Activated CD8-positive, alpha-beta memory T cell treated with anti-CD3 and anti-CD28 coated beads, Interleukin-2, amount 50 U/mL, for 48 hours (primary cell): ENCODE measurements at places on chromosomes 3 and 15.

DNA sequence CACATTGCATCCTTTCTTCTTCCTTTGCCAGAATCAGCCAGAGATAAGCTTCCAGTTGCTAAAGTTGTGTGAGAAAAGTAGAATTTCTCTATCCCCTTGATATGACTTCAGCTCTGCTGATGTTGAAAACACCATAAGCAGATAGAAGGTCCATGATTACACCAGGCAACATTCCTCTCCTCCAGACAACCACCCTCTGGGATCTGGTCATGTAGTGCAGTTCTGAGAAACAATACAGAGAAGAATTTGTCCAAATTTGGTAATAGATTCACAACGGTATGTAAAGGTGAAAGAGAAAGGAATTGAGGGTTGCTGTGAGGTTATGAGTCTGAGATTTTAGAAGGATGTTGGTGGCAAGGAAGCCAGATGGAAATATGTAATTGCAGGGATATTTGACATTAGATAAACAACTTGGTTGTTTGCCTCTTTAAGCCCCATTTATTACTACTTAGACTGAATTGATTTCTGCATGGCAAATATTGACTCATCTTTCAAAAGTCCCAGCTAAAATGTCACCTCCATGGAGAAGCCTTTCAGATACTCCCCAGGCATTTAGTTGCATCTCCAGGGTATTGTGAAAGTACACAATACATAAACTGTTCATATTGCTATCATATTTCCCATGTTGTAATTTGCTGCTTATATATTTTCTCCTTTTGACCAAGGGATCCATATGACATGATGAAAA is 134.9 kb downstream of the GAP43 start:
- DNase-seq, result no peak

DNA sequence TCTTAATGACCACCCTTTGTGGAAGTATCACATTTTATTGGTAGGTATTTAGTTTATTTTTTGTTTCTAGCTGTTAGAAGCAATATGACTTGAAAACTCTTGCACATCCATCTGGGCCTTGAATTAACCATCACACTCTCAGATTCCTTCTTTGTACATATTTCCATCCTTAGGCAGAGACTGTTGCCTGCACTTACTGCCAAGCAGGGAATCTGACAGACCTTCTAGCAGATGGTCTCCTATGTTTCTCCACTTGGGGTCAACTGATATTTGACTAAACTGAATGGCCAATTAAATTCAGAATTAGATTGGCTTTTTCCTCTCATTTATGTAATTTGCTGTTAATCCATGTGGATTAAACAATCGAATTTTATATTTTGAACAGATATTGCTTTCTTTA is 324.9 kb upstream of the TGFBR2 start:
- no peak for DNase-seq

- no peak for DNase-seq
Observed at GRCh38 chr15:32704395-32704981, 13.3 kb upstream of the GREM1 start.

- DNase-seq, result no peak
Observed at GRCh38 chr3:116837483-116837882, 127.9 kb downstream of the TUSC7 start.

DNA sequence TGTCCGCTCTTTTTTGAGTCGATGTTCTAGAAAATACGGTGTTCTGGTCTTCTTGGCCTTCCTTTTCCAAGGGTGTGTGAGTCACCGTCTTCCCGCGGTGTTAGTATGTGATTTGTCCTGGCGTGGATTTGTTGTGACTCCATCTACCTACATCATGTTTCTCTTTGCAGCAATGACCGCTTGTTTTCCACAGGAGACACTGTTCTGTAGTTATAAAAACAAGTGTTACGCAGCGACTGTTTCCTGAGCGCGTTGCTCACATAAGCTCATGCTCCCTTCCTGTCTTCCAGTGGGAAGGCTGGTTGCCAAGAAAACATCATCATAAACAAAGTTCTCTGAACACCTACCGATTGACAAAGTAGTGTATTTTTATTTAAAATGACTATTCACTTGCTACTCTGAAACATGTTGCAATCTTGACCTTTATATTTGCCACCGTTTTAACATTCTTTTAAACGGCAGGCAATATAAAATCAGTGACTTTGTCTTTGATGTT is 19.0 kb downstream of the USP13 start:
- no peak for DNase-seq

DNA sequence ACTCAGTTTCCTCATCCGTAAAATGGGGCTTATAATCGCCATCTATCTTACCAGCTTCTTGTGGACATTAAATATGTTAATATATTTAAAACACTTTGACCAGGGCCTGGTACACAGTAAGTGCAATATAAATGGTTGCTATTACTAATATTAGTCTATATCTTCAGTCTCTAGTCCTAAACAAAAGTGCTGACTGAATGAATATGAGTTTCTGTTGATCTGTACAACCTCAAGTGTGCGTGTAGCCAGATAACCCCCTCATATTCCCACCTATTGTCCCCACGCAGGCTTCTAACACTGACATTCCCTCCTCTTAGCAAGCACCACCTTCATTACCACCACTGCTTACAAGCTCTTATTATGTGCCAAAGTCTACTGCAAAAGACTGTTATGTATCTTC is 27.6 kb upstream of the LMCD1 start:
- DNase-seq, result no peak

GRCh38 chr3:120462409-120462959 is 11.7 kb upstream of the FSTL1 start:
- no peak for DNase-seq

- no peak for DNase-seq
Observed at GRCh38 chr3:73210759-73211158, 149.3 kb downstream of the EBLN2 start.

GRCh38 chr3:127905556-127905955 is 9.5 kb upstream of the KBTBD12 start:
- no peak for DNase-seq

GRCh38 chr3:112199622-112200316 is 66.7 kb upstream of the GCSAM start:
- DNase-seq, result no peak

- no peak for DNase-seq
Observed at GRCh38 chr3:139203752-139204151, 140.1 kb upstream of the MRPS22 start.

- DNase-seq, result no peak
Observed at GRCh38 chr15:90425726-90426346, 37.8 kb downstream of the IQGAP1 start.

- no peak for DNase-seq
Observed at GRCh38 chr3:186815435-186815834, 9.2 kb upstream of the RFC4 start.

GRCh38 chr3:81778678-81779182 is 17.3 kb upstream of the GBE1 start:
- no peak for DNase-seq

DNA sequence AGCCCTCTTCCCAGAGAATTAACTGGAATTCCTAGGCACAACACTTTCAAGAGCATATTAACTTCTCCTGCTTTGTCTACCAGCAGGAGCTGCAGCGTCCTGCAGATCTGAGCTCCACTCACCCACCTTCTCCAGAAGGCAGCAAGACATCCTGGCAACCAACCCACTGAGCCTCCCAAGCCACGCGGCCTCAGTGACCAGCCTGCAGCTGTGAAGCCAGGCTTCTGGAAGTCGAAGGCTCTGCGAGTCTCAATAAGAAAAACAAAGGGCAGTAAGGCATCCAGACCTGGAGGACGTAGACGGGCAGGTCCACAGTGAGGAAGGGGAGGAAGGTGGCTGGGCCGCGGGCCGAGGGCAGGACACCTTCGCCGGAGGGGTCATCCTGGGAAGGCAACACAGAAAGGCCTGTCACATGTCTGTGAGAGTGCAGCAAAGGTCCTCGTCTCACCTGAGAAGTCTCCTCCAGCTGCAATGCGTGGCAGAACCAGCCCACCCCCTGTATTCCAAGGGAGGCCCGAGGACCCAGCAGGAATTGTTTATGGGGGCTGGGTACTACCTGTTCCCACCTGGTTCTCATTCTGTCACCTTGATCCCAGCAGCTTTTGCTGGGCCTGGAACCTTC is 36.2 kb downstream of the ZXDC start:
- DNase-seq, result no peak

GRCh38 chr3:43285644-43286043 is 696 bp upstream of the SNRK start:
- DNase-seq, result no peak

- no peak for DNase-seq
Observed at GRCh38 chr3:154926721-154927120, 153.4 kb upstream of the MME start.
